CD4-positive, alpha-beta T cell treated with Interferon alpha-2 for 1 hour (primary cell): ENCODE measurements at places on chromosomes 1 and 21.

DNA sequence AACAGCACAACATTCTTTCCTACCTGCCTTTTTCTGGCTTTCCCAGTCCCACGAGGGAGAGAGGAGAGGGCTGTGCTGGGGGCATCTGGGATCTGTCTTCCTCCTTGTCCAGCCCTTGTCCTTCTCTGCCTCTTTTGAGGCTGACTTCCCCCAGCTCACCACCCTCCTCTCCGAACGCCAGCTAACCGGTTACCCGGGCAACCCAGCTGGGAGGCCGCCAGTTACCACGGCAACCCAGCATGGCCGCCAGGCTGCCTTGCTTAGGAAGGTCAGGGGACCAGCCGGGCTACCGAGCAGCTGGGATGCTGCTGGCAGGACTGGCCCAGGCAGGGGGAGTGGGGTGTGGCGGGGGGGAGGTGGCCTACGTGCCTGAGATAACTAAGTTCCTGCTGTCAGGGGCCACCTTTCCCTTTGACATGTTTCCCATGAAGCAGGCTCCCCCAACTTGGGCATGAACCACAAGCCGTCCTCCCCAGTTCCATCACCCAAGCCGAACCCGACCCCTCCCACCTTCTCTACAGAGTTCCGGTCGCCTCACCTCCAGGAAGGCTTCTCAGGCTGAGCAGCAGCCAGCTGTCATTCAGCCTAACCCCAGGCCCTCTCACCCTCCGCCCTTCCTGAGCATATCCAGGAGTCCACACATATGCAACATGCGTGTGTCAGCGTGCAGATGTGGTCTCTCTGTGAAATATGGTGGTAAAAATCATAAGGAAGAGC is 8.7 kb downstream of the PLEKHA6 start:
- no peak for DNase-seq

DNA sequence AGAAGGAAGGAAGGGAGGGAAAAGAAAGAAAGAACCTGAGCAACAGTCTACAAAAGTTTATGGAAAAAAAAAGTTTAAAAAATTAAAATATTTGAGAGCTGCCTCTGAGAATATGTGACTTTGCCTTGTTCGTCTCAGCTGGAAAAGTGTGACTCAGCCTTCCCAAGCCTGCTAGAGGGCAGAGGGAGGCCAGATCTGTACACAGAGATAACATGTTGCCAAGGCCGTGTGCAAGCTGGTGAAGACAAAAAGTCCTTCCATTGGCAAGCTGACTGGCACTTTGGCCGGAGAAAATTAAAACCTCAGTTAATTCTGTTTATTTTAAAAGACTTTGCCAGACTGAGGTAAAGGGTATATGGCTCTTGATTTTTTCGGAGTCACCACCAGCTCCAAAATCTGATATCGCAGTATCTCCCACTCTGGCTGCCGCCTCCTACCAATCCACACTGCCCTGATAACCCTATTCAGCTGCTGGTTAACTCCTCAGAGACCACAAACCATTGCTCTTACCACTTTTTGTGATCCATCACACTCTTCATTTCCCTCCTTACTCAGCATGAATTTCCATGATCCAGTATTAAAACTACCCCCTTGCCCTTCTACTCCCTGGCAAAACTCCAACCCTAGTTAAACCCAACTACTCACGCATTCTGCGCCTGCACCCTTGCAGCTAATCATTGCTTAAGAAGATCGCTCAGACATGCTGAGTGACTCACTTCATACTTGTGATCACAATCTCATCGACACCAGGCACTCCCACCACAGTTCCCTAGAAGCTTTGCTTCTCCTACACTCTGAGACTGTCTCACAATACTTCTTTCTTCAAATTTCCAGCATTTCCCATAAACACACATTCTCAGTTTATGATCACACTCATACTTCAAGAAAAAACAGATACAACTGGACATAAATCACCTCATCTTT is 5.7 kb upstream of the PPP1R15B start:
- DNase-seq = no peak

GRCh38 chr1:102772831-102773230 is 335.5 kb downstream of the COL11A1 start:
- DNase-seq = no peak

GRCh38 chr1:41021526-41022308 is at the start of gene SLFNL1:
TSS of gene SLFNL1 (minus strand) at chr1:41021725. CDS start at chr1:41020660, 1,065 bp downstream.
- no peak for DNase-seq

GRCh38 chr1:238340989-238341388 is 450.3 kb upstream of the ZP4 start:
- DNase-seq = no peak

DNA sequence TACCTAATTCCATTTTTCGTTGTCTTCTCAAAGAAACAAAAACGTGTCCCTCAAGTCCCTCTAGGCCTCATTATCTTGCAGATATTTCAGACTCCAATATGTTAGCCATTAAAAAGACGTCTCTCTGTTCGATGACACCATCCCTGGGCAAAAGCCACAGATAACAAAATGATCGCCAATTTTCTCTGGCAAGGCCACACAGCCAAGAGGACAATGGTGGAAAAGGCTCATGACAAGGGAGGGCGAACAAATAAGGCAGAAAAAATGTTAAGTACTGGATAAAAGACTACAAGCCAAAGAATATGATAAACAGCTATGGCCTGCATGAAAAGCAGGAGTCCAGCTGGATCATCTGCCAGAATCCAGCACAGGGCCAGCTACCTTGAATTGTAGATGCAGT is 82.9 kb downstream of the TBX15 start:
- DNase-seq = no peak

- no peak for DNase-seq
These were observed 26.5 kb downstream of the SNAP47 start for GRCh38 chr1:227761621-227762230.

DNA sequence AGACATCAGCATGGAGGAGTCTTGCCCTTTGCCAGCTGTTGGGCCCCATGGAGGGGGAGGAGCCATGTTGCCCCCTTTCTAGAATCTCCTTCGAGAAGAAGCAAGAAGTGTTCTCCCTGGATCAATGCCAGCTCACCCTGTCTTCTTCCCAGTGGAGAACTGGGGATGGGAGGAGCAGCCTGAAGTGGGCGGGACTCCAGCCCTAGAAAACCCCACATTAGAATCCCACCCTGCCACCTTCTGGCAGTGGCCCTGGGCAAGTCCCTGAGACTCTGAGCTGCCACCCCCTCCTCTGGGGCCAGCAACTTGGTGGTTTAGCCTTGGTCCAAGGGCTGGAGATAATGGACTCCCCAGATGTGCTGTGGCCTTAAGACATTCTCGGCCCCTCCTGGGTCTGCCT is 51.7 kb downstream of the PAX7 start:
- no peak for DNase-seq

GRCh38 chr1:177907000-177907399 is 62.9 kb downstream of the SEC16B start:
- DNase-seq = no peak

GRCh38 chr1:85544689-85545215 is 35.8 kb upstream of the CCN1 start:
- DNase-seq = no peak

- DNase-seq = no peak
These were observed 6.9 kb upstream of the TAS1R2 start for GRCh38 chr1:18866314-18866713.

DNA sequence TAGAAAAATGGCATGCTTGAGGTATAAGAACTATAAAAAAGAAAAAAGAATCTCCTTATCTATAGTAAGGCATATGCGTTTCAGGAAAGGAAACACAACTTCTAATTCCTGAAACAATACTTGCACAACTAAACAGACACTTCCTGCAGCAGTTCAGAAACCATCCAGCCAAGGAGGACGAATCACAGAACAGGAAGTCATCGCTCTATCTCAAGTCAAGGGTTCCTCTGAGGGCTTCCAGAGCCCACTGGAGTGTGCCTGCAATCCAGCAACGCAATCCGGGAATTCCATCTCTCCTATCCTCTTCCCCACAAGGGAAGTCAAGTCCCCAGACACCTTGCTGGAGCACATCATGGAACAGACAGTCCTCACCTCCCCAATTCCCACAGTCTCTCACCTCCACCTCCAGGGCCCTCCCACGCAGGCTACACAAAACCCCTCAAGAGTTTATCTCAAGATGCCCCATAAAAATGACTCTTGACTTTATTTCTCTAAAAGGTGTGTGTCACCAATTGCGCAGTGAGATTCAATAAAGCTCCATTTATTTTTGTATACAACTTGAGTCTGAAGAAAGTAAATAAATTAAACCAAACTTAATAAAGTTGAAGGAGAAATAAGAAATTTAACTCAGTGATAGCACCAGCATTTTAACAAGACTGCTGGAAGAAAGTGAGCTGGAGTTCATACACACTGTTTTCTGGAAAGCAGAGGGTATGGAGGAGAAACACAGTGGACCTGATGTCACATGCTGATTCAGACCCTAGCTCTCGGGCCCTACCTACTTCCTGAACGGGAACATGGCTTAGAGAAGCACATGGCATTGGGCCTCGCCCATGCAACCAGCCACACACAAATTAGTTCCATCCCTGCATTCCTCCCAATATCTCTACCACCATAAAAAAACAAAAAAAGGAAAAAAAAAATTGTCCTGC is 39.9 kb downstream of the SIPA1L2 start:
- DNase-seq = peak; percentile 37

DNA sequence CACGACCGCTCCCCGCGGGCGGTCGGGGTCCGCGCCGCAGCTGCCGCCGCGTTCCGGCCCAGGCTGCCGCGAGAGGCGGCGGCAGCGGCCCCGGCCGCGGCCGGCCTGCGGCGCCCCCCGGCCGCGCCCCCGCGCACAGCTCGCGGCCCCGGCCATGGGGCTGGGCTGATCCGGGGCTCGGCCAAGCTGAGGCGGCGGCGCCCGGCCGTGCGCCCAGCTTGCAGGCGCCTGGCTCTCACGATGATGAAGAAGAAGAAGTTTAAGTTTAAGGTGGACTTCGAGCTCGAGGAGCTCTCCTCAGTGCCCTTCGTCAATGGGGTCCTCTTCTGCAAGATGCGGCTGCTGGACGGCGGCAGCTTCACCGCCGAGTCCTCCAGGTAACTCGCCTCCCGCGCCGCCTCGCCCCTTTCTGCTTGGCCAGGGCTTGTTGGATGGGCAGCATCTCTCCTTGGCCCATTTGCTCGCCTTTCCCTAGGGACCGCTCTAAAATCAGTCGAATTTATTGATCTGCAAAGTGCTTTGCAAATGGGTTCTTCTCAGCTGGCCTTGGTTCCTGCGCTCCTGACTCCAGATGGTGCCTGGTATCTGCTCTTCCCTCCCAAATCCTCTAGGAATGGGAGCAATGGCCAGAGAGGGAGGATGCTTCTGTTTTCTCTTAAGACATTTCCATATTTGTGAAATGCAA is 431 bp downstream of the EEIG2 start:
- peak; percentile 42 for DNase-seq

DNA sequence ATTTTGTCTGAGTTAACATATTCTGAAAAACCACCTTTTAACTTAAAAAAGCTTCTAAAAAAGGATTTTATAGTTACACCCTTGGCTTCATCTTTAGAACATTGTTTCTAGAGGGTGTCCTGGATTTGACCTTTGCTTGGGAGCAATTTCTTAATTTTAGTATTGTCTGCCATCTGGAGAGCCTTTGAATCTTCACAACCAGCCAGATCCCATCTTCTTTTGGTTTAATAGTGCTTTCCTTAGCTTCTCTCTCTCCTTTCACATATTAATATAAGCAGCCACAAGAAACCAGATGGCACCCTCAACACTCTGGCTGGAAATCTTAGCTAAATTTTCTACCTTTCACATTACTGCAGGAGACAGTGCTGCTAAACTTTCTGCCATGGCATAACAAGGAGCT is 76.5 kb upstream of the TSPAN2 start:
- DNase-seq = no peak

DNA sequence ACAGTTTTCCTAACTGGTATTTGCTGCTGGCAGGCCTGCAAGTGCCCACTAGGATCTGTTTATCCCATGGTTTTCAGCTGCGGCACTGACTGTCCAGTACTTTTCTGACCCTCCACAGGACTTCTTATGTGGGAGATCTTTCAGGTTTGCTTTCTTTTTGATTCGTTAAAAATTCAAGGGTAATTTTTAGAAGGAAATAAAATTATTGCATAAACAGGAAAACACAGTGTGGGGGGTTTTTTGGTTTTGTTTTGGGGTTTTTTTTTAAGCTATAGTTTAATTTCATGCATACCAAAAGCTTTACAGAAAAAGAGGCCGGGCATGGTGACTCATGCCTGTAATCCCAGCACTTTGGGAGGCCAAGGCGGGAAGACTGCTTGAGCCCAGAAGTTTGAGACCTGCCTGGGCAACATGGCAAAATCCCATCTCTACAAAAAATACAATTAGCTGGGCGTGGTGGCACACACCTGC is 3.6 kb downstream of the NIBAN1 start:
- no peak for DNase-seq

GRCh38 chr1:37634244-37634991 is at the start of gene RSPO1:
TSS of gene RSPO1 (minus strand) at chr1:37634892. CDS start at chr1:37629661, 5,231 bp downstream.
- DNase-seq = no peak
